Esophagus muscularis mucosa (tissue), 4 donors: ENCODE measurements at places on chromosomes 7 and 10.

DNA sequence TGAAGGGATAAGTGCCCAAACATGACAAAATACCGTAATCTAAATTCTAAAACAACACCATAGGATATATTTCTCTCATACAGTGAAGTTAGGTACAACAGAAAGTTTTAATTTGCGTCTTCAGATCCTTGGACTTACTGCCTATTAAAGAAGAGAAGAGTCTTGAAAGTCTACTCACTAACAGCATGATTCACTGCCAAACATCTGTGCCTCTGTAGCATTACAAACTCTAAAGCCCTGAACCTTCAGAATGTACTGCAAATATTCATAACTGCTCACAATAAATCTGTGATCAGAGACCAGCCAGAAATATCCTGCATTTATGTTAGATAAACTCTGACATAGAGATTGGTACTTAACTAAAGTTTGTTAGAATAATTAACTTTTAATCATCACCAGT is 365.3 kb downstream of the PARD3 start:
- no peak for DNase-seq

DNA sequence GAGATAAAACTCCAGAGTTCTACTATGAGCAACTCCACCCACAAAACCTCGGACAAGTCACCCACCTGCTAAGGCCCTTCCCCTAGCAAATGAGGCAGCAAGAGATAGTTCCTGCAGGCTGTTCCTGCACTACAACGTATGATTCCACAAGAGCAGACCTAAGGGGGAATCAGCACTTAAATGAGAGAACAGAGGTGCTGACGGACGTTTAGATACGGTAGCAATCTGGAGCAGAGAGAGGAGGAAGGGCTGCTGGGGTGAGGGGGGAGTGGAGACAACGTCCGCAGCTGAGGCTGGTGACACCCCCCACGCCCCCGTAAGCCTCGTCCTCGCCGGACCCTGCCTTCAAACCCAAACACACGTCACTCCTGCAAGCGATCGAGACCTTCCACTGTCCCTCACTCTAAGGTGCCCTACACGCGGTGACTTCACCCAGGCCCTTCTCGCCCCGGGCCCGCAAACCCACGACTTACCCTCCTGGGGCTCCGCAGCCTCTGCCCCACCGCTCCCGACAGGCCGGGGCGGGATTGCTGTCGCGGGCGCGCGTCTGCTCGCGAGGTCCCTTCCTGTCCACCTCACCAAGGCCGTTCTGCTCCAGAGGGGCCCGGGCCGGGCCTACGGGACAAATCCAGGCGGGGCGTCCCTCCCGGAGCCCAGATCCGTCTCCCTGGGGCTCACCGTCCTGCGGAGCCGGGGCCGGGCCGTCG is 635 bp downstream of the ZNF12 start:
- no peak for DNase-seq

- DNase-seq: no peak
These were observed 148.1 kb downstream of the PCLO start for GRCh38 chr7:83014546-83014945.

DNA sequence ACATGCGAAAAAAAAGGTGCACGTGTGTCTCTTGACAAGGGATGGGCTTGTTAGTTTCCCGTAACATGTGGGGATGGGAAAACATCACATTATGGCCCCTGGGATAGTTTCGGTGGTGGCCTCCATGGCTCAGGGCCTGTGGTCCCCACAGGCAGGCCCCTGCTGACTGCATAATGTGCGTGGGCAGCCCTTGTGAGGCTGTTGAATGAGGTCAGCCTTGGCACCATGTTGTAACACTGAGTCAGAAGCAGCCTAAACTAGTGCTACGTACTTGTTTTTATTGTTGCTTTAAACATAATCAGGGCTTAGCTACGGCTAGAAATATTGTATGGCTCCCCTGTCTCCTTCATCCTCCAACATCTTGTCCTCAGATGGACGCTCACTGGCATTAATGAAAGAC is 80.6 kb downstream of the BEND7 start:
- no peak for DNase-seq

GRCh38 chr10:69437321-69438259 is 13.7 kb upstream of the TSPAN15 start:
- DNase-seq: no peak

DNA sequence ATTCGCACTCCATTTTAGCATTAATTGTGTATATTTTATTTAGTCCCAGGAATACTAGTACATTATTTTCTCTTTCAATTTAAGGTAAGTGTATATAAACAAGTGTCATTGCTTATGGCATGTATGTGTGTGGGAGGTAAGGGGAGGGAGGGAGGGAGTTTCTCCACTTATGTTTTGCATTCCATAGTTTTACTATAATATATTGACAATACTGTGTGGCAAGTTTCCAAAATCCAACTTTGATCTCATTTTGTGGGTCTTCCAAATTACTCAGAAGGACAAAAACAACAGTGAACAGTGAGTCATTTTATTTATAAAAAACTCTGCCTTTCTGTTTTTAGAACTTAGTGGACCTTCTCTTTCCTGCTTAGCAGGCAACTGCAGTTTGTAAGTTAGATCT is 102.3 kb upstream of the SEMA3E start:
- no peak for DNase-seq

GRCh38 chr7:116601426-116601825 is 70.6 kb upstream of the MET start:
- no peak for DNase-seq

DNA sequence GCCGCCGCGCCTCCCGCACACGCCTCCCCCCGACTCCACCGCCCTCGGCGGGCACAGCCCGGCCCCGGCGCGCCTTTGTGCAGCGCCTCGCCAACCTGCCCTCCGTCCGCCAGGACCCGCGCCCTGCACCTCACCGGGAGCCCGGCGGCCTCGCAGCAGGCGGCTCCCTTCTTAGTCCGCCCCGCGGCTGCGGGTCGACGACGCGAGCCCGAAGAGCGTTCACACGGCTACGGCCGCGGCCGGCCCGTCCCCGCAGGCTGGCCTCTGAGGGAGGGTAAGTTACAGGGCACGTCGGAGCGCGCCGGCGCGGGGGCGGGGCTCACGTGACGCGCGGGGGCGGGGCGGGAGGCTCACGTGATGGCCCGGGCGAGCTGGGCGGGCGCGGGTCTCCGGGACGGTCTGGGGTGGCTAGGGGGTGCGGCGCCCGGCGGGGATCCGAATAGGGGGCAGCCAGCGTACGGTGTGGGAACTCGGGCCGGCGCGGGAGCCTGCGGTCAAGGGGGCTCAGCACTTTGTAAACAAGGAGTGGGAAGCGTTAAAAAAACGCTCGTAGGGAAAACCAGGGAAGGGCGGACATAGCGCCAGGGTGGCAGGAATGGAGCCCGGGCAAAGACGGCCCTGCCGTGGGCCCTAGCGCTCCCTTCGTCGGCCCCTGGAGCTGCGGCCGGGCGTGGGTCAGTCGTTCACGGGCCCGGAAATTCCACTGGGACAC is at the start of gene ARHGAP12:
TSS of gene ARHGAP12 (minus strand) at position 283 of the 712 bp plus-strand sequence. CDS start 19,976 bp downstream, outside the sequence.
- DNase-seq: peak; percentile 97

- no peak for DNase-seq
These were observed 307.1 kb downstream of the SEMA3D start for GRCh38 chr7:84879570-84880325.

- DNase-seq: no peak
These were observed 132.4 kb upstream of the RHEB start for GRCh38 chr7:151652111-151652510.

DNA sequence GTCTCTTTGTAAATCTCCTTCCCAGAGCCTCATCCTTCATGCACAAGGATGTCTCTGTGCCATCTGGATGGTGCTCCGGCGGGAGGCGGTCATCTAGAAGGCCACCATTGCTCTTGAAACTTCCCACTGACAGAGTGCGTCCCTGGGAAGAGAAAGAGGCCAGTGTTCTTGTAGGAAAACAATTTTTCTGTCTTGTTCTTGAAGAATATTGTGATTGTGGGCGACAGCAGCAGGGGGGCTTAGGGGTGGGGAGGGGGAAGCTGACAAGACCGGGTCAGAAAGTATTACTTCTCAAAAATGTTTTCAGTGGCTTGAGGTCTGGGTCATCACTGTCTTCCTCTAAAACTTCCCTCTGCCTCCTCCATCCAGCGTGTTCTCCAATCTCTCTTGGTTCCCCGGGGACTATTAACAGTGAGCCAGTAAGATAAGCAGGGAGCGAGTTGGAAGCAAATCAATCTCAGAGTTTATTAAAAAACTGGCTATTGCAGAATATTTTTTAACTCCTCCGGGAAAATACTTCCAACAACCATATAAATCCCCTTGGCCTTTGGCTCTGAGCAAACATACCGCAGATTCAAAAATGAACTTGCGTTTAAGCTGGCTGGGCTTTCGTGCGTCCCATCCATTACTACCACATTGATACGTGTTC is 597.8 kb upstream of the MGMT start:
- DNase-seq: peak; percentile 77

- DNase-seq: no peak
These were observed 4.0 kb downstream of the TUBAL3 start for GRCh38 chr10:5400468-5401240.

GRCh38 chr7:70790215-70791073 is 341.5 kb upstream of the GALNT17 start:
- DNase-seq: no peak

DNA sequence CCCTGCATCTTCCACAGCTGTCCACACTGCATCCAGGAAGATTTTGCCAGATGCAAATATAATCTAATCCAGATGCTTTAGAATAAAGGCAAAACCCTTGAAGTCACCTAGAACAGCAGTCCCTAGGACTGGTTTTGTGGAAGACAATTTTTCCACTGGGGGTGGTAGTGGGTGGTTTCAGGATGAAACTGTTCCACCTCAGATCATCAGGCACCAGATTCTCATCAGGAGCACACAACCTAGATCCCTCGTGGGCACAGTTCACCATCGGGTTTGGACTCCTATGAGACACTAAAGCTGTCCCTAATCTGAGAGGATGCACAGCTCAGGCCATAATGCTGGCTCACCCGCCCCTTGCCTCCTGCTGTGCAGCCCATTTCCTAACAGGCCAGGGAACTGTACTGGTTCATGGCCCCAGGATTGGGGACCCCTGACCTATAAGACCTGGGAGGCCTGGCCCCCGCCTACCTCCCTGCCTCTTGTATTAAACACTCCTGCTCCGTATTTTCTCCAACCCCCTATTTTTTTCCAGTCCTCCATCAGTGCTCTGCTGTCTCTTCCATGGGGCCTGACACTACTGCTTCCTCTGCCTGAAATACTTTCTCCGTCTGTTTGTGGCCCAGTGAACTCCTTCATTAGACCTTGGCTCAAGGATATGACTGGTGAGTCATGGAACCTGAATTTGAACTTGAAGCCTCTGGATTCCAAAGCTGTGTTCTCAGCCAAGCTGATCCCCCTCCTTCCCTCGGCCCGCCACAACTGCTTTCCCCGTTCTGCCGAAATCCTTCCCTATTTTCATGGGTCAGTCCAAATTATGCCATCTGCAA is 79.9 kb upstream of the RHEB start:
- no peak for DNase-seq

GRCh38 chr7:91398341-91398740 is 134.1 kb downstream of the FZD1 start:
- no peak for DNase-seq

GRCh38 chr10:131817866-131818509 is 82.8 kb upstream of the PPP2R2D start:
- peak; percentile 87 for DNase-seq

DNA sequence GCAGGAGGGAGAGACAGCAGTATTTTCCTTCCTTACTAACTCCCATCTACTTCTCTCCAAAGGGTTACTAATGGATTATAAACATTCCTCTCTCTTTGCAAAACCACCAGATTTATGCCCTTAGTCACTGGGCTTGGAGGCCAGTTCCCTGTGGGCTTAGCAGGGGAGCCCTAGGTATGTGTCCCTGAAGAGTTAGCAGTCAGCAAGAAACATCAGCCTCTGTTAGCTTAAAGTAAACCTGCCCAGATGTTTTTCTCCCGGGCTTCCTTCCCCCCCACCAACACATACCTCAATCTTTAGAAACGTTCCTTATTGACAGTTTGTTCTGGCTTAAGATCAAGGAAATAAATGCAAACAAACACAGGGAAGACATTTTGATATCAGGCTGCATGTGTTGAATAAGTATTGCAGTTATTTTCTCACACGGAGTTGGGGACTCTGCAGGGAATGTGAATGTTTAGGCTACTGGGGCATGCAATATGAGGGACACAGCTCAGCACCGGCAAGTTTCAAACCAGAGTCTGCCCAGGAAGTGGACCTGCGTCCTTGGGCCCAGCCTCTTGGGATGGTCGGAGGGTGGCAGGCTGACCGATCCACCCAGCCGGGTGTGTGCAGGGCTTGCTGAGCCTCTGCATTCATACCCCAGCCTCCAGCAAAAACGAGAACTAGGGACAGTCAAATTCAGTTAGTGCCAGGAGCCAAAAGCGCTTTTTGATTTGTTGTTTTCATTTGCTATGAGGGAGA is 252.0 kb upstream of the GRB10 start:
- no peak for DNase-seq

- no peak for DNase-seq
These were observed 47.3 kb upstream of the CPN1 start for GRCh38 chr10:100128951-100129350.

DNA sequence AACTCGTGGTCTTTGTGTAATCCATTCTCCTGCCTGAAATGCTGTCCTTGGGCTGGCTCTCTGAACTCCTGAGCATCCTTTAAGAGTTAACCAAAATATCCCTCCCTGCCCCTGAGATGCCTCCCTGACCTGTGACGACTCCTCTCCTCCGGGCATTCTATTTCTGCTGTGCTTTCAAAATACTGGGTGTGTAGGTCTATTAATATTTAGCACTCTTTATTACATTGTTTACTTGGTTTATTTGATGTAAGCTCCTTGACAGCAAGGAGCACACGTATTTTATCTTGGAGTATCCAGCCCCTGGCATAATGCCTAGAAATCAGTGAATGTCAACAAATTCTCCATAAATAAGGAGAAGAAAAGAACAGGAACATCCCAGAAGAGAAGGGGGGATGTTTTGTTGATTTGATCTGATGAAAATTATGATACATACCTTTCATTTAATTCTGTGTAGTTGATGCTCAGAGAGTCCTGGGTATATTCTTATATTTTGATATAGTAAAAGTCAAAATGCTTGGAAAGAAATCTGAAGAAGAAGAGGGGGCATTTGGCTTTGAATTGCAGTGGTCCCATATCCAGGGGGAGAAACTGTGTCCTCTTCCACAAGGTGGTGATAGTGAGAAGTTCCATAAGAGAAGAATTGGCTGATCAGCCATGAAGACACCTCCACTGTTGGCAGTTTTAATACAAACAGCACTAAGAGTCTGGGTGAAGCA is 107.7 kb upstream of the MPP7 start:
- DNase-seq: no peak

- no peak for DNase-seq
These were observed 57.8 kb downstream of the BAMBI start for GRCh38 chr10:28734938-28735759.

- DNase-seq: peak; percentile 39
These were observed 92.4 kb downstream of the C1GALT1 start for GRCh38 chr7:7274782-7275181.

GRCh38 chr10:79167537-79167936 is 98.8 kb downstream of the ZMIZ1 start:
- no peak for DNase-seq
